ENCODE measurements at places on chromosomes 11 and 22.

DNA sequence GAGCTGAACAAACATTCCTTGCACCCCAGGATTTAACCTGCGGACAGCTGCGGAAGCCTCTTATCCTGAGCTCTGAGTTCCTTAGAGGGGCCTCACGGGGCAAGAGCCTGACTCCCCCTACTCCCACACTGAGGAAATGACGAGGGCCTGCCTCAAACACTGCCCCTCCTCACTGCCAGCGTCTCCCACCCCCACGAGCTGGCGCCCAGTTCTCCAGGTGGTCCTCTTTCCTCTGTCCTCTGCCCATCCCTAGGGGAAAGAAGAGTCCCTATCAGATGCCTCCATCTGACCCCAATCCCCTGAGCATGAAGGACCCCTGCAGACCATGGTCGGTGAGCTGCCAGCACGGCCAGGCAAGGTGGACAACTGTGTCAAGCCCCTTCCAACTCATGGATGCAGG lies 14.3 kb downstream of the CHST1 start:
- H3K4me3 ChIP-seq = no peak overlapping the region
- no peak for DNase-seq
- no peak overlapping the region for H3K27ac ChIP-seq
- no peaks in the 10 kb centered on the region for H3K27me3 ChIP-seq

- no peak for DNase-seq
- H3K27me3 ChIP-seq = no peaks in the 10 kb centered on the region
- H3K4me1 ChIP-seq = peaks cover 3% of the 10 kb centered on the region
- H3K36me3 ChIP-seq = no peaks in the 10 kb centered on the region
Measured at GRCh38 chr11:110187731-110188130, 94.5 kb downstream of the ZC3H12C start.

GRCh38 chr11:110075847-110076208 lies 17.4 kb upstream of the ZC3H12C start:
- H3K36me3 ChIP-seq = no peaks in the 10 kb centered on the region
- no peak overlapping the region for H3K4me3 ChIP-seq

DNA sequence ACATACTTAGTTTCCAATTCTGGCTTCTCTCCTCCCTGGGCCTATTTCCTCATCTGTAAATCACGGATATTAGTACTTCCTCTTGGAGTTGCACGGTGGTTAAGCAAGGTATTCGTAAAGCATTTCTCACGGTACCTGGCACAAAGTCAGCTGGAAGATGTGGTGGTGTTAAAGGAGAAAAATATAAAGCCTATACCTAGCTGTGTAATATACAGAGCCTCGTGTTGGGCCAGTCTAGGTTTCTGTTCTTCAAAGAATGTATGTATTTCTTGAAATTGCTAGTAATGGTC lies 47.2 kb downstream of the DBX1 start:
- peaks cover 45% of the 10 kb centered on the region for H3K36me3 ChIP-seq
- H3K27ac ChIP-seq = peak overlapping the region; percentile 82
- DNase-seq = no peak

DNA sequence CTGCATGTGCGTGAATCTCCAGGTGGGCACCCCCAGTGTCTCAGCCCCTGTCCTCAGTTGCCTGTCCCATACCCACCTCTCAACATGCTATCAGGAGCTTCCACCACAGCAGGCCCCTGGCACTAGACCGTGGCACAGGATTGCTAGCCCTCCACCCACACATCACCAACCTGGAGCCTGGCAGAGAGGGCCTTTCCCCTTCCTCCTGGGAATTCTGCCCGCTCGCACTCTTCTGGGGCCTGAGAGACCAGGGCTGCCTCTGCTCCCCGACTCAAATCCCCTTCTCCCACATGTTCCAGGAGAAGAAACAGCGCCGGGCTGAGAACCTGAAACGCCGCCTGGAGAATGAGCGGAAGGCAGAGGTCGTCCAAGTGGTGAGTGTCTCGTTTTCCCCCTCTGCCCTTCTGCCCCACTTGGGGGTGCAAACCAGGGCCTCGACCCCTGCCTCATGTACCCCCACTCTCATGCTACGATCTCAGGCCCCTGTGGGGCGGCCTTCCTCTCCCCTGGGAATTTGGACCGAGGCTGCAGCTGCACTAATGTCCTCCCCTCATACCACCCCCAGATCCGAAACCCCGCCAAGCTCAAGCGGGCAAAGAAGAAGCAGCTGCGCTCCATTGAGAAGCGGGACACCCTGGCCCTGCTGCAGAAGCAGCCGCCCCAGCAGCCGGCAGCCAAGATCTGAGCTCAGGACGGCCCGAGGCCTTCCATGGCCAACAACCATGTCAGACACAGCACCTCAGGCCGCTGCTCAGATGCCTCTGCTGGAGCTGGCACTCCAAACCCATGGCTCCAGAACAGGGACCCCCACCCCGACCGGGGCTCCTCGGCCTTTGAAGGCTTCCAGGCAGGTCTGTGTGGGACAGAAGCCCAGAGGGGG lies 5.9 kb downstream of the PTGDR2 start:
- no peak overlapping the region for H3K27ac ChIP-seq
- H3K4me3 ChIP-seq = no peak overlapping the region
- H3K36me3 ChIP-seq = peaks cover 18% of the 10 kb centered on the region
- H3K27me3 ChIP-seq = no peaks in the 10 kb centered on the region
- H3K4me1 ChIP-seq = no peaks in the 10 kb centered on the region

- no peaks in the 10 kb centered on the region for H3K4me1 ChIP-seq
- no peak within 1 kb of the TSS for H3K27ac ChIP-seq
- H3K4me3 ChIP-seq = no peak within 1 kb of the TSS
- DNase-seq = no peak
Measured at GRCh38 chr11:114678125-114679036, at the start of gene NXPE2. Gene NXPE2, plus strand, starts transcription at chr11:114678527. Its CDS starts 49 bp downstream, at chr11:114678576.

GRCh38 chr22:30198152-30198825 lies 48.3 kb downstream of the LIF start:
- DNase-seq = no peak
- H3K36me3 ChIP-seq = no peaks in the 10 kb centered on the region
- H3K27ac ChIP-seq = no peak overlapping the region
- no peaks in the 10 kb centered on the region for H3K27me3 ChIP-seq

GRCh38 chr11:102007567-102008437 lies 39.4 kb upstream of the CFAP300 start:
- DNase-seq = no peak
- peaks cover 7% of the 10 kb centered on the region for H3K4me1 ChIP-seq
- no peaks in the 10 kb centered on the region for H3K27me3 ChIP-seq
- no peak overlapping the region for H3K27ac ChIP-seq
- H3K4me3 ChIP-seq = no peak overlapping the region

DNA sequence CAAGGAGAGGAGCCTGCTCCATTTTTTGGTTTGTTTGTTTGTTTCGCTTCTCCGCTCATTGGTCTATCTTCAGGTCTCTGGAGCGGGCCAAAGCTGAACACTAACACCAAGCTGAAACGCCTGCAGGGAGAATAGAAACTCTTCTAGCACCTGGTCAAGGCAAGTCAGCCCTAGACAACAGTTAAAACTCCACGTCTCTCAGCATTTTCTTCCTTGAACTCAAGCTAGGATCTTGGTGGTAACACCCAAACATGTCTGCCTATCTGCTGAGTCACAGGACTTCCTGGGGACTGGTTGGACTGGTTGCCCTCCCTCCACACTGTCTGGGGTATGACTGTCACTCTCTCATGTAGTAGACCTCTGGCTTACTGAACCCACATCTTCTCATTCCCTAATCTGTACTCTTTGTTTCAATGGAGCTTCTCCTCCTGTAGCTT lies 23.9 kb upstream of the RBFOX2 start:
- peaks cover 12% of the 10 kb centered on the region for H3K4me1 ChIP-seq
- no peaks in the 10 kb centered on the region for H3K27me3 ChIP-seq
- no peak overlapping the region for H3K27ac ChIP-seq
- H3K36me3 ChIP-seq = no peaks in the 10 kb centered on the region

- no peaks in the 10 kb centered on the region for H3K4me1 ChIP-seq
- no peak for DNase-seq
- H3K4me3 ChIP-seq = no peak overlapping the region
- no peak overlapping the region for H3K27ac ChIP-seq
- no peaks in the 10 kb centered on the region for H3K27me3 ChIP-seq
Measured at GRCh38 chr22:49702068-49702397, 125.6 kb downstream of the BRD1 start.

- no peaks in the 10 kb centered on the region for H3K27me3 ChIP-seq
- peaks cover 21% of the 10 kb centered on the region for H3K4me1 ChIP-seq
- H3K27ac ChIP-seq = no peak overlapping the region
- no peak for DNase-seq
Measured at GRCh38 chr11:58061813-58062212, 31.1 kb downstream of the OR6Q1 start.

- no peak overlapping the region for H3K4me3 ChIP-seq
- no peaks in the 10 kb centered on the region for H3K4me1 ChIP-seq
- DNase-seq = no peak
- H3K27me3 ChIP-seq = no peaks in the 10 kb centered on the region
- H3K27ac ChIP-seq = no peak overlapping the region
- H3K36me3 ChIP-seq = no peaks in the 10 kb centered on the region
Measured at GRCh38 chr22:22959147-22959827, 71.7 kb downstream of the IGLL5 start.

DNA sequence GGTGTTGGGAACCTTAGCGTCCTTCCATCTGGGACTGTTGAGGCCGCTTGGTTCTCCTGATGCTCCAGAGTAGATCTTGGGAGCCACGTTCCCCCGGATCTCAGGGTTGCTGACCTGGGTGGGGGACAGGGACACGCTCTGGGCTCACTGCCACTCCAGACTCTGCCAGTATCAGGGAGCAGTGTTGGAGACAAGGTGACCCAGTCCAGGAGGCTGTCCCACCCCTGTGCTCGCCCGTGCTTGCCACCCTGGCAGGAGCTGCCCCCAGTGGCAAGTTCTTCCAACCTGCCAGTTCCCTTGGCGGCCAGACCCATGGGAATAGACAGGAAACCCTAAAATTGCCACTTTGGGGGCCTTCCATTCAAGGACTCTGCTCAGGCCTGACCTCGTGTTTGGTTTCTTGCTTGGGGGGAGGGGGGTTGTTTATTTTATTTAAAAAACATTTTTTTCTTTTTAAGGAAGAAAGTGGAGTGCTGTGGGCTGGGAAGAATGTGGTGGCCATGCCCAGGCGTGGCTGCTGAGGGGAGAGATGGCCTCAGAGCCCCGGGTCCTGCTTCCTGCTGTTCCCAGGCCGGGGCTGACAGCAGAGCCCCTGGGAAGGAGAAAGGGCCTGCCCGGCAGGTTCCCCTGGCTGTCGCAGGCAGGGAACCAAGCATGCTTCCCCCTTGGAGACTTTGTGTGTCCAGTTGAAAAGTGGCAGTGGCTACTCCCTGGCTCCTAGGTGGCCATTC lies 7.2 kb downstream of the GRK2 start:
- no peaks in the 10 kb centered on the region for H3K36me3 ChIP-seq
- peak overlapping the region; percentile 71 for H3K27ac ChIP-seq
- peaks cover 88% of the 10 kb centered on the region for H3K4me1 ChIP-seq
- no peak for DNase-seq
- H3K4me3 ChIP-seq = no peak overlapping the region

GRCh38 chr11:82895437-82896091 lies 4.7 kb downstream of the PRCP start:
- DNase-seq = no peak
- no peak overlapping the region for H3K4me3 ChIP-seq
- peaks cover 8% of the 10 kb centered on the region for H3K4me1 ChIP-seq
- no peak overlapping the region for H3K27ac ChIP-seq

DNA sequence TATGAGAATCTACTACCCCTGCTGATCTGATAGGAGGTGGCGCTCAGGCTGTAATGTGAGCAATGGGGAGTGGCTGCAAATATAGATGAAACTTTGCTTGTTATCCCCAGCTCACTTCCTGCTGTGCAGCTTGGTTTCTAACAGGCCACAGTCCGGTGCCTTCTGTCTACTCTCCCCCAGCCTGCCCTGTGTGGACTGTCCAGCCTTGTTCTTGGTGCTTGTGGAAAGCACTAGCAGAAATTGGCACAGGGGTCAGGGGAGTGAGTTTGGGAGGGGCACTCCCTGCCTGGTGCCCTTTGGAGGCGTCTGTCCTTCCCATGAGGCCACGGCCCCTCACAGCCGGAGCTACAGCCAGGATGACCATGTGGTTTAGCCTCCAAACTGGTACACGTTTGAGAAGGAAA lies 14.3 kb downstream of the MOV10L1 start:
- no peaks in the 10 kb centered on the region for H3K4me1 ChIP-seq
- no peak overlapping the region for H3K27ac ChIP-seq
- no peaks in the 10 kb centered on the region for H3K27me3 ChIP-seq
- no peak for DNase-seq

DNA sequence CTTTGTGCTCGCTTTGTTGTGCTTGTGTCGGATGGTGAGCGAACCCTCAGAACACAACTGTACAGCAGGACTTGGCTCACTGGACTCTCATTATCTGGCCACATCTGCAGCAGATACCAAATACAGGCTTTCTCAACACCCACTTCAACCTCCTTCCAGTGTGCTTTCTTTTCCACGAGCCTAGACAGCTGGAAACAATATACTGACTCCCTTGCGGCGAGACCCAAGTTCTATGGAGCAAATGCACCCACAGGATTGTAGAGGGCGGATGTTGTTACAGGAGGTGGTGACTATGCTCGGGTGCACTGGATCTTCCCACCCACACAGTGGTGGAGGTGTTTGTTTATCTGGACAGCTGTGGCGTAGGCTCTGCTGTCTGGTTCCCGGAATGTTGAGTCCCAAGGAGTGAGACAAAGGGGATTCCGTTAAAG lies 204.3 kb downstream of the TENM4 start:
- DNase-seq = no peak
- peaks cover 20% of the 10 kb centered on the region for H3K4me1 ChIP-seq
- H3K4me3 ChIP-seq = no peak overlapping the region
- no peak overlapping the region for H3K27ac ChIP-seq
- H3K36me3 ChIP-seq = no peaks in the 10 kb centered on the region

DNA sequence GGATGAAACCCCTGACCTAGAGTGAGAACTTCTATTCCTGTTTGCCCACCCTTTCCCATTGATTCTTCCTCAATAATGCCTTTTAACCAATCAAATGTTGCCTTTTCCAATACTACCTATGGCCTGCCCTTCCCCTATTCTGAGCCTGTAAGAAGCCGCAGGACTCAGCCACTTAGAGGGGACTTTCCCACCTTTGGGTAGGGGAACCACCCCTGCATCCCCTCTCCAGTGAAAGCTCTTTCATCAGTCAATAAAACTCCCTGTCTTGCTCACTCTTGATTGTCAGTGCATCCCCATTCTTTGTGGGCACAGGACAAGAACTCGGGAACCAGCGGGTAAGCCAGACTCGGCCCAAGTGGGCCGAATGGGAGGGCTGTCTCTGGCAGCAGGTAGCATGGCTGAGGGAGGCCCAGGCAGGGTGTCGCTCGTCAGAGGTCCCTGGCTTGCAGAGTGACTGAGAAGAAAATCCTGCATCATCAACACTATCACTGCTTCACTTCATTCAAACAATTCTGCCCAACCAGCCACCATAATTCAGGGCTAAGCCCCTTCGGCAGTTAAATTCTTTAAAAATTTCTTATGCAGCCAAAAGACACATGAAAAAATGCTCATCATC lies 30.4 kb downstream of the LDHAL6A start:
- H3K4me1 ChIP-seq = no peaks in the 10 kb centered on the region
- H3K36me3 ChIP-seq = peaks cover 27% of the 10 kb centered on the region
- no peak overlapping the region for H3K4me3 ChIP-seq
